ENCODE measurements at places on chromosomes 5 and 9. TPM values are rescaled to one million over a fixed set of nuclear protein-coding genes. Genes with fewer than 3 reads are reported as not detected.

SLCO4C1 gene
- total RNA-seq = 2.2 TPM

CNTFR gene
- 0.53 TPM for total RNA-seq

CNTNAP3 gene
- 1.1 TPM for total RNA-seq

TMEM252 gene
- total RNA-seq = not detected

SLC46A2 gene
- not detected for total RNA-seq

- no peaks in the 10 kb centered on the region for H3K4me1 ChIP-seq
- no peaks in the 10 kb centered on the region for H3K36me3 ChIP-seq
- peak; percentile 10 for DNase-seq
- no peaks in the 10 kb centered on the region for H3K27me3 ChIP-seq
- H3K27ac ChIP-seq = no peak overlapping the region
Observed at GRCh38 chr5:178796165-178796945, 63.4 kb upstream of the ZNF354B start.

- no peak overlapping the region for H3K4me3 ChIP-seq
- no peak for DNase-seq
- no peaks in the 10 kb centered on the region for H3K4me1 ChIP-seq
Observed at GRCh38 chr5:67870662-67871061, 344.9 kb upstream of the PIK3R1 start.

- H3K27me3 ChIP-seq = no peaks in the 10 kb centered on the region
- H3K4me3 ChIP-seq = no peak overlapping the region
- H3K36me3 ChIP-seq = no peaks in the 10 kb centered on the region
- DNase-seq = no peak
- H3K4me1 ChIP-seq = no peaks in the 10 kb centered on the region
Observed at GRCh38 chr5:103237778-103238177, 20.8 kb upstream of the MACIR start.

DNA sequence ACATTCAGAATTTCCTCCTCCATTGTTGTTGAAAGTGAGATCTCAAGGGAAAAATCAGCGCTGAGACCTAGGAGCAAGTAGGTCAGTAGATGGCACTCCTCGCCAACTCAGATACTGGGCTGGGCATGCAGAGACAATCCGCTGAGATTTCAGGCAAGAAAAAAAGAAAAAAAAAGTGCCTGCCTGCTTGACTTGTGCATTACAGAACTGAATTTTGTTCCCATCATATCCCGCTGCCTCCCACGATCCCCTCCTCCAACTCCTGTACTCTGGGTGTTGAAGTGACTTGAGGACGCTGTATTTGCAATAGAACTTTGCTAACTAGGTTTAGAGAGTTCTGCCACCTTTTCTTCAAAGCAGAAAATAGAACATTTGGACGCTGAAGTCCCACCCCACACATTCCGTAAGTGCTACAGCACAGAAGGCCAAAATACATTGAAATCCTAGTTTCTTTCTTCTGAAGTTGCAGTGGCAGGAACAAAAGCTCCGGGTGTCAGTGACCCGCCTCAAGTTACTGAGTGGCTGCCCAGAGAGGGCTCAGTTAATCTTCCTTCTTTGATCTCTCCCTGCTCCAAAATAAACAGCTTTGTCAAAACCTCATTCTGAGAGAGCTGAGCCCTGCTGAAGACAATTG, 265.8 kb downstream of the MLLT3 start:
- peaks cover 6% of the 10 kb centered on the region for H3K36me3 ChIP-seq
- peak; percentile 88 for DNase-seq
- peak overlapping the region; percentile 72 for H3K27ac ChIP-seq
- no peaks in the 10 kb centered on the region for H3K4me1 ChIP-seq
- no peaks in the 10 kb centered on the region for H3K27me3 ChIP-seq
- peak overlapping the region; percentile 64 for H3K4me3 ChIP-seq

GRCh38 chr9:108565651-108566378, 290.0 kb downstream of the ACTL7B start:
- DNase-seq = peak; percentile 78
- no peaks in the 10 kb centered on the region for H3K36me3 ChIP-seq
- no peak overlapping the region for H3K27ac ChIP-seq
- no peaks in the 10 kb centered on the region for H3K4me1 ChIP-seq

DNA sequence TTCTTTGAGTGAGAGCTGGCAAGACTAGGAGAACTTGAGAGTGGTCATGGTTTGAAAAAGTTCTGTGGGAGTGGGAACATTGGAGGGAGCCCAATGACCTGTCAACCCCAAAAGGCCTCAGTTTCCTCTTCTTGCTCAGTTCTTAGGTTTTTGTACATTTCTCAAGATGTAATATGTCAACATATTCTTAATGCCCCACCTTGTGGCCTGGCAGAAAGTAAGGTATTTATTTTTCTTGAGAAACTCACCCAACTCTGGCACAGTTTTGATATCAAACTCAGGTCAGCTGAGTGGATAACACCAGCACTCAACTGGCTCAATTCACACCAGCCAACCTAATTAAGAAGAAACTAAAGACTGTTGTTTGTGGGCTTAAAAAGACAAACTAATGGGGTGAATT, 123.0 kb upstream of the SLC27A6 start:
- no peak for DNase-seq
- no peaks in the 10 kb centered on the region for H3K27me3 ChIP-seq
- no peak overlapping the region for H3K4me3 ChIP-seq
- H3K36me3 ChIP-seq = no peaks in the 10 kb centered on the region

DNA sequence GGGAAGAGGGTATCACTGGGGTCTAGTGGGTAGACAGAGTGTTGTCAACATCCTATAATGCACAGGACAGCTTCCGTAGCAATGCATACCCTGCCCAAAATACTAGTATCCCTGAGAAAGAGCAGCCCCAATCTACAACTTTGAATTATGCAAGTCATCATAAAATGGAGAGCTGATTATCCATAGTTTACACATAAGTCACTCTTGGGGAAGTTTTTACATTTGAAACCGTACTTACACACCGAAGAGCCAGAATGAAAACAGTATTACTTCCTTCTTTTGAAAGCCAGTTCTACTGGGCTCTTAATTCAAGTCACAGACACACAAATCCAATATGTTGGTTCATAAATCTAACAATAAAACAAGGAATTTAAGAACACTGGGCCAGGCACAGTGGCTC, 21.6 kb downstream of the RNF145 start:
- no peaks in the 10 kb centered on the region for H3K27me3 ChIP-seq
- H3K27ac ChIP-seq = no peak overlapping the region
- DNase-seq = no peak
- H3K4me1 ChIP-seq = no peaks in the 10 kb centered on the region

DNA sequence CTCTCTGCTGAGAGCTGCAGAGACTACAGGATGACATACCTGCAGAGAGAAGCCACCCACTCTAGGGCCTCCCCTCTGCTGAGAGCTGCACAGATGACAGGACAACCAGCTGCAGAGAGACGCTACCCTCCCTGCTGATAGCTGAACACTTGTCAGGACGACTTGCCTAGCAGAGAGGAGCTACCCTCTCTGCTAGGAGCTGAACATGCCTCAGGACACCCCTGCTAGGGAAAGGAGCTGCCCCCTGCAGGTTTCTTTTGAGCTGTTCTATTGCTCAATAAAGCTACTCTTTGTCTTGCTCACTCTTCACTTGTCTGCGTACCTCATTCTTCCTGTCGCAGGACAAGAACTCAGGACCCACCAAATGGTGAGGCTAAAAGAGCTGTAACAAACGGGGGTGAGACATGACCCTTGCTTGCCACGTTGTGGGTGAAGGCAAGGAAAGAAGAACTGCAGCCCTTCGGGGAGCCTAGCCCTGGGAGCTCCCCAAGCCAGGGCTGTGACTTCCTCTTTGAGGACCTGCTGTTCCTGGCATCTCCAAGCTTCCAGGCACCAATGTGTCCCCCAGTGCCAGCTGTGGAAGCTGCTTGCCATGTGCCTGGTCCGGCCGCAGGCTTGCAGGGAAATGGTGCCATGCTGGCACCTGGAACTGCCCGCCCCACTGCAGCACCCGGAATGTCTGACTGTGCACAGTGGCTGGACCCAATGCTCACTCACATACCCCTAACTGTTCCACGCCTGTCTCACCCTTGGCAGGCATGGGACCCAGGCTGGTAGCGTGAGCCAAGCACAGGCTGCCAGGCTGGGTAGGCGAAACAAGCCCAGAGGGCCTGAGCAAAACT, 5.1 kb upstream of the TESK1 start:
- no peak overlapping the region for H3K27ac ChIP-seq
- H3K4me3 ChIP-seq = no peak overlapping the region

DNA sequence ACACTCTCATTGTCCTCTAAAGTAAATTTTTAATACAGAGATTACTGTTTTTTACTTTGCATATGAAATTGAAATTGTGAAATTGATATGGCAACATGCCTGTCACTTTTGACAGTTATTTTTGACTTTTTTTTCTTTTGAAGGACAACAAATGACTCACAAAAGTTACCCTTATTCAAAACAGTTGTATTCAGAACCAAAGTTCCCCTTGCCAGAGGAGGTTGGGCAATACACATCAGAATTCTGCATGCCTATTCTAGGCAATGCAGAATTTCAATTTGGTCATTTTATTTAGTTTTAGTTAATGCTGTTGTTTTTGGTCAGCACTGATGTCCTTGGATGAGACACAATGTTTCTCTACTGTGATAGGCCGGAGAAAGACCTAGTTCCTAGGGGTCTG, 299.1 kb upstream of the PRR16 start:
- H3K4me3 ChIP-seq = no peak overlapping the region
- H3K36me3 ChIP-seq = no peaks in the 10 kb centered on the region
- H3K4me1 ChIP-seq = no peaks in the 10 kb centered on the region
- no peak for DNase-seq
- H3K27ac ChIP-seq = no peak overlapping the region

- DNase-seq = no peak
- H3K4me1 ChIP-seq = peaks cover 3% of the 10 kb centered on the region
- no peaks in the 10 kb centered on the region for H3K36me3 ChIP-seq
- H3K27ac ChIP-seq = no peak overlapping the region
- H3K4me3 ChIP-seq = no peak overlapping the region
- H3K27me3 ChIP-seq = peaks cover 25% of the 10 kb centered on the region
Observed at GRCh38 chr5:132005591-132005990, 5.9 kb downstream of the ACSL6 start.

- H3K4me1 ChIP-seq = no peaks in the 10 kb centered on the region
- peak overlapping the region; percentile 77 for H3K4me3 ChIP-seq
- H3K36me3 ChIP-seq = no peaks in the 10 kb centered on the region
Observed at GRCh38 chr5:44388321-44389089, 715 bp downstream of the FGF10 start.

GRCh38 chr5:10862085-10862484, 101.1 kb upstream of the DAP start:
- H3K36me3 ChIP-seq = no peaks in the 10 kb centered on the region
- DNase-seq = no peak
- peaks cover 23% of the 10 kb centered on the region for H3K27me3 ChIP-seq
- H3K27ac ChIP-seq = no peak overlapping the region
- H3K4me3 ChIP-seq = no peak overlapping the region

GRCh38 chr9:97475059-97475458, 26.4 kb upstream of the TMOD1 start:
- no peak for DNase-seq
- H3K4me3 ChIP-seq = no peak overlapping the region
- H3K4me1 ChIP-seq = no peaks in the 10 kb centered on the region

Data from endodermal cell (in vitro differentiated cells).